HuH-7.5 (cell line): ENCODE measurements at places on chromosomes 1 and 21.

GRCh38 chr1:222004034-222004433, 262.1 kb upstream of the DUSP10 start:
- no peak for DNase-seq

GRCh38 chr1:222331765-222332164, 216.1 kb downstream of the HHIPL2 start:
- DNase-seq: no peak

GRCh38 chr1:78667939-78668338, 18.3 kb downstream of the IFI44 start:
- no peak for DNase-seq

- DNase-seq: no peak
Observed at GRCh38 chr1:212495766-212496494, 63.2 kb downstream of the NENF start.

DNA sequence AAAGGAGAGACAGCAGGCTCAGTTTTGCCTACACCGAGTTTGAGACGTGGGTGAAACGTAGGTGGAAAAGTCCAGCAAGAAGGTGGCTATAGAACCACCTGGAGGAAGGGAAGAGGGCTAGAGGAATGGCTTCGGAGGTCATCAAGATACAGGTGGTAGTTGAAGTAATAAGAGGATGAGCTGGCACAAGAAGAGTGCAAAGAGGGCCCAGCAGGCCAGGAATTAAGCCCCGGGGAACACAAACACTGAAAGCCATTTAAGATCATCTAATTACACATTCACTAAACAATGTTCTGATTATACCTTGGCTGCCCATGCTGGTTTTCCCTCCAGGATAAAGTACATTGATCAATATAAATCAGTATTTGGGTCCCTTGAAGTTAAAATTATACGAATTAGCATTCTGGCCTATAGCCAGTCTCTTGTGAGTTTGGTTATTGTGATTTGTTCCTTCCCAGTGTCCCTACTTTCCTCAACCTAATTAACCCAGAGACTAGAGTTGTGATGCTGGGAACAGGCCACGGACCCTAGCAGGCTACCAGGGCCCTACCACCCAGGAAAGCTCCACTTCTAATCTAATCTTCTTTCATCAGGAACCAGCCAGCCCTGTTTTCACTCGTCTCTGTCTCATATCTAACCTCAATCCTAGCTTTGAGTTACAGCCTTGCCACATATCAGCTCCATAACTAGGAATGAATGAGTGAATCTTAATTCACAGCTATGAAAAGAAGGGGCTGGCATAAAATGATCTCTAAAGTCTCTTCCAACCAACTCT, 26.4 kb upstream of the PPP1R15B start:
- DNase-seq: no peak

- DNase-seq: no peak
Observed at GRCh38 chr21:34085129-34085528, 11.8 kb downstream of the MRPS6 start.

DNA sequence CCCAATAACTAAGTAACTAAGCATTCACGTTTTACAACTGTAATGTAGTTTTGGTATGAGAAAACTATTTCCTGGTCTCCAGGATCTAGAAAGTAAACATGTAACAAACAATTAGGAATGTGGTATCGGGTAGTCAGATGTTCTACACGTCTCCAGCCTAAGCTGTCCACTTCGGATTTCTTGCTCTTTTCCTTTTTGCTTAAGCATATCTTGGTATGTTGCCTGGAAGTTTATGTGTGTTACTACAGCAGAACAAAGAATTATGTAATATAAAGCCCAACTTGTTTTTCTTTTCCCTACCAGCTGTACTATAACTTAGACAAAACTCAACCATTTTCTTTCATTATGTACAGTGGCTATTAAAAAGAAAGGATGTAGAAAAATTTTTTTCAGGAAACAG, 20.4 kb upstream of the WARS2 start:
- no peak for DNase-seq

GRCh38 chr1:224273641-224274040, 56.3 kb downstream of the NVL start:
- no peak for DNase-seq

- no peak for DNase-seq
Observed at GRCh38 chr21:35753308-35753707, 307.0 kb downstream of the SETD4 start.

- DNase-seq: no peak
Observed at GRCh38 chr1:228446852-228447251, 30.2 kb upstream of the TRIM17 start.

GRCh38 chr1:161913482-161914140, 110.1 kb downstream of the OLFML2B start:
- no peak for DNase-seq

- DNase-seq: peak; percentile 94
Observed at GRCh38 chr21:41878831-41879189, 334 bp downstream of the PRDM15 start.

DNA sequence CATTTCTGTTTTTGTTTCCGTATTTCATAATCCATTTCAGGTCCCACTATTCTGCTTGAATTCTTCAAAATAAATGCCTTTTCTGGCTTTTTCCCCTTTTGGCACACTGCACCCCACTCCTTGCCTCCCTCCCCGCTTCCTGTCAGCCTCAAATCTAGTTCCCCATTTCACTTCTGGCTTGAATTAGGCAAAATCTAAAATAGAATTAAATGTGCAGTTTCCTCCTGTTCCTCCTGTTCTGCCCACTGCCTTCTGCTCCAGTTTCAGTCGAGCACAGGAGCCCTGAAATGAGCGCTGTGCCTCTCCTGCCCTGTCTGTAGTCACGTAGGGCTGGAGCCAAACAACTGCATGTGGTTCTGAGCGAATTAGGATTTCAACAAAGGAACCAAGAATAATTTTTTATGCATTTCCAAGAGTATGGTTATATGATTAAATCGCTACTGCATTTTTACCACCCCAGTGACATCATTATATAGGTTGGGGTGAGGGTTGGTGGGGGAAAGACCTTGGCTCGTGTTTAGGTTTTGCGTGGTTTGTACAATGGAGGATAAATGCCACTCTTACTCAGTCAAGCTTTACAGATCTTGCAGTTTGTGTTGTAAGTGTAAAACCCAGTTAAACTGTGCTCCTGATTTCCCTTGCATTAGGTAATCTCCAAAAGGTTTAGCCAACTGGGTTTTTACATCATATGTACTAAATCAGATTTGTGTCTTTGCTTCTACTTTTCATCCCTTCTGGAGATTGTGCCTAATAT, 114.9 kb downstream of the VPS13D start:
- DNase-seq: no peak

DNA sequence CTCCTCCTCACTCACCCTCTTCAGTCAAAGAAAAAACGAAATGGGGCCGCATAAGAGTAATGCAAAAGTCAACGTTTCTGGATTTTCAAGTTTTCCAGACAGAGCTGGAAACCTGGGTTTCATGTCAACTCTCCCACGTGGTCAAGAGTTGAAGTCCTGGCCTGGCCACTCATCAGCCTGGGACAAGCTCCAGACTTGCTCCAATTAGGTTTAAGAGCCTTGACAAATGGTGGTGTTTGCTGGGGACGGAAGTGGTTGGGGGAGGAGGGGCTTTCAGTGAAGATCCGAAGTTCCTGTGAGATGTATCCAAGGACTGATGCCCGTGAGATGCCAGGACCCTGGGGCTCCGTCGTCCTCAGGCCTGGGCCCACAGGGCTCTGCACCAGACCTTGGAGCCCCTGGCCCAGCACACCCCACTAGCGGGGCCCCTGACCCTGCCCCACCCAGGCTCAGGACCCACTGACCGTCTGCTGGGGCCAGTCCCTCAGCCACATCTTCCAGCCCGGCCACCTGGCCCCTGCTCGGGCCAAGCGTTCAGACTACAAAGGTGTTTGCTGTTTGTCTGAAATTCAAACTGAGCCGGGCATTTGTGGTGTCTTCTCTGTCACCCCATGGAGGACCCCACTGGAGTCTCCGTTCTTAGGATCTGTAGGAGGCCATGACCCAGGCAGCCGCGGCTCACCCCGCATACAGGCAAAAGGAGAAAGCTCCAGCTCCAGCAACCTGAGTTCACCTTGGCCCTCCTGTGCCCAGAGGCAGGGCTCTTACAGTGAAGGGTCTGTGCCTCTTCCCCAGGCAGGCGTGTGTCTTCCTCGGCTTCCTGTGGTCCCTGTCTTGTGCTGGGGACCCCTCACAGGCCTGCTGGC, 53.3 kb downstream of the SIK1 start:
- DNase-seq: no peak

GRCh38 chr1:71494163-71494562, 413.3 kb upstream of the ZRANB2 start:
- no peak for DNase-seq

- DNase-seq: no peak
Observed at GRCh38 chr1:30914587-30914922, 6.0 kb upstream of the SDC3 start.

DNA sequence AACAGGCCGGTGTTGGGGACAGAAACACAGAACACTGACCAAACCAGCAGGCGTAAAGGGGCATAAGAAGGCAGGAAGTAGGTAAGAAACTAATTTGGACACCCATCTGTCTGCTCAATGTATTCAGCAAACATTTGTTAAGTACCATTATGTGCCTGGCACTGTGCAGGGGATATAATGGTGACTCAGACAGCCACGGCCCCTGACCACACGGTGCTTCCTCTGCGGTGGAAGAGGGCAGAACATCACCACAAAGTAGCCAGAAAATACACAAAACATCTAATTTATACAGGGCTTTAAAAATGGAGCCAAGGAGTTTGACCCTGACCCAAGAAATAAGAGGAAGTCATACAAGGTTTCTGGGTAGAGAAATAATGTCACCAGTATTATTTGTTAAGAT, 12.9 kb downstream of the DNAJC11 start:
- DNase-seq: no peak

DNA sequence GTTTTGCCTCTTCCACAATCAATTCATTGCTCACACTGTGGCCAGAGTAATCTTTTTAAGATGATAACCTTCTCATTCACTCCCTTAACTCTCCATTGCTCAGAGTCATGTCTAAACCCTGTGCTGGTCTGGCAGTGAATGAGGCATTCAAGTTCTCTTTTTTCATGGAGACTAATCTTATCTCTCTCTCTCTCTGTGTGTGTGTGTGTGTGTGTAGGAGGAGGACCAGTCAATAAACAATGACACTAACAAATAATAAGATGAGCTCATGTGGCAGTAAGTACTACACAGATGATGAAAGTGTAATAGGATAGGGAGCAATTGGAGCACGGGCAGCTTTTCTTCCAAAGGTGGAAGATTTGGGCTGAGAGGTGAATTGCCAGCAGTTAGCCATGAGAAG, 122.0 kb upstream of the B3GALT2 start:
- DNase-seq: peak; percentile 20

DNA sequence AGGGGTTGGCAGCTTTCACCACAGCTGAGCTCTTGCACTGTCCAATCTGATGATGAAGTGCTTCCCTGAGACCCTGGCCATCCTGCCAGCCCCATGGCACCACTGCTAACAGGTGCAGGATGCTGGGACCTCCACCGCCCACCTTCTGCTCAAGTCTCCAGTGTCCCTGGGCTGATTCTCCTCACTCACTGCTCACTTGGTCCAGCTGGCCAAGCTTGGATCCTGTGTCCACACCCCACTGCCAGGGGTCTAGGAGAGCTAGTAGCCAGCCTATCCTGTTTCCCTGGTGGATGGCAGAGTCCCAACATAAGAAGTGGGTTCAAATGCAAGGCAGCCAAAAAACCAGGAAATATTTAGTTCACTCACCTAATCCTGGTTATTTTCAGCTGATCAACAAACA, 217.2 kb upstream of the IRF2BP2 start:
- DNase-seq: no peak

GRCh38 chr1:203424861-203425662, 50.5 kb upstream of the PRELP start:
- no peak for DNase-seq

GRCh38 chr1:189301235-189301634, 1176.4 kb downstream of the BRINP3 start:
- DNase-seq: no peak

DNA sequence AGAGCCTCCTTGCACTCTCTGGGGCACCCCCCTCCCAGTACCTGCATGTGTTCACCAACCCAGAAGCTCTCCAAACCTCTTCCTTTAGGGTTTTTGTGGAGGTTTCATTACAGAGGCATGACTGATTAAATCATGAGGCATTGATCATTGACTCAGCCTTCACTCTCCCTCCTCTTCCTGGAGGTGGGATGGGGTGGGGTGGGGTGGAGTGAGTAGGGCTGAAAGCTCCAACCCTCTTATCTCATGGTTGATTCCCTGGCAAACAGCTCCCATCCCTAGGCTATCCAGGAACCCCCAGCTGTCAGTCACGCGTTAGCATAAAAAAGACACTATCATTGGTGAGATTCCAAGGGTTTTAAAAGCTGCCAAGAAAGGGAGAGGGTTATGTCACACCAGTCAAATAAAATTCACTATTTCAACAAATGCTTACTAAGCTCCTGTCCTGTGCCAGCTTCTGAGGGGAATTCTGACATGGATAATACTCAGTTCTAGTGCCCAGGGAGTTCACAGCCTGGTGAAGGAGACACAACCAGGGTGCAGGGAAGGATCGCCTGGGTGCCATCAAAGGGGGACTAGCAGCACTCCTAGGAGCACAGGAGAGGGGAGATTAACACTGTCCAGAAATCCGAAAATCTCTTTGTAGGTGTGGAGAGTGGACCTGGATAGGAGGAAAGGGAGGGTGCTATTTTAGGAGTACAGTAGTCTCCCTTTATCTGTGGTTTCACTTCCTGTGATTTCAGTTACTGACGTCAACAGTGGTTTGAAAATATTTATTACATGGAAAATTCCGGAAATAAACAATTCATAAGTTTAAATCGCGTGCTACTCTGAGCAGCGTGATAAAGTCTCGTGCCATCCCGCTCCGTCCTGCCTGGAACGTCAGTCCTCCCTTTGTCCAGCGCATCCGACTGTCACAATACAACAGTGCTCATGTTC, 6.8 kb upstream of the IL24 start:
- DNase-seq: no peak

DNA sequence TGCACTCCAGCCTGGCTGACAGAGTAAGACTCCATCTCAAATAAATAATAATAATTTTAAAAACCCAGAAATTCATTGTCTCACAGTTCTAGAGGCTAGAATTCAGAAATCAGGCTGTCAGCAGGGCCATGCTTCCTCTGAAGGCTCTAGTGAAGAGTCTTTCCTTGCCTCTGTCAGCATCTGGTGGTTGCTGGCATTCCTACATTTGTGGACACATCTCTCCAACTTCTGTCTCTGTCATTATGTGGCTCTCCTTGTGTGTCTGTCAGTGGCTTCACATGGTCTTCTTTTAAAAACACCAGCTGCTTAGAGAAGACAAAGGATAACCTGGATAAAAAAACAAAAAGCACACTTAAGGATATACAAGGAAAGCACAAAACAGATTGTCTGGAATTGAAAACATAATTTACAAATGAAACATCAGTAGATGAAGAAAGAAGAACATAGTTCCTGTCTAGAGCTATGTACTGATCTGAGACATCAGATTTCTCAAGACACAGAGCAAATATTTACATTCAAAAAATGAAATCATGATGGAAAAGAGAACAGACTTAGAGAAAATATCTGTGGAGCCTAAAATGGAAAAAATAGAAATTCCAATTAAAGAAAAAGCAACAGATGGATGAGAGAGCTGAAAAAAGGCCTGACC, 32.7 kb upstream of the ASB17 start:
- no peak for DNase-seq
